ENCODE measurements at places on chromosomes 3 and 15.

DNA sequence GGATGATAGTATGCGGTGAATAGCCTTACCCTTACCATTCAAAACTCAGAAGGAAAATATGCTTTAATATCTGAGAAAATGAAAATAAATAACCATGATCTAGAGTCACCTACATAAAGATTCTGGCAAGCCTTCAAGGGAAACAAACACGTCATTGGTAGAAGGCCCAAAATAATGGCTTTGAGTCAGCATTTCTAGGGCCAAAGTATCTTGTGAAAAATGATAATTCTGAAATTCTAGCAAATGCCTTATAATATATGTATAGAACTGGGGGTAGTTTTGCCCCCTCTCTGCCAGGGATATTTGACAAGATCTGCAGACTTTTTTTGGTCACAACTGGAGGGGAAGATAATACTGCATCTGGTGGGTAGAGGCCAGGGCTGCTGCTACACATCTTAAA lies 15.4 kb downstream of the PLSCR1 start:
- no peak for DNase-seq

DNA sequence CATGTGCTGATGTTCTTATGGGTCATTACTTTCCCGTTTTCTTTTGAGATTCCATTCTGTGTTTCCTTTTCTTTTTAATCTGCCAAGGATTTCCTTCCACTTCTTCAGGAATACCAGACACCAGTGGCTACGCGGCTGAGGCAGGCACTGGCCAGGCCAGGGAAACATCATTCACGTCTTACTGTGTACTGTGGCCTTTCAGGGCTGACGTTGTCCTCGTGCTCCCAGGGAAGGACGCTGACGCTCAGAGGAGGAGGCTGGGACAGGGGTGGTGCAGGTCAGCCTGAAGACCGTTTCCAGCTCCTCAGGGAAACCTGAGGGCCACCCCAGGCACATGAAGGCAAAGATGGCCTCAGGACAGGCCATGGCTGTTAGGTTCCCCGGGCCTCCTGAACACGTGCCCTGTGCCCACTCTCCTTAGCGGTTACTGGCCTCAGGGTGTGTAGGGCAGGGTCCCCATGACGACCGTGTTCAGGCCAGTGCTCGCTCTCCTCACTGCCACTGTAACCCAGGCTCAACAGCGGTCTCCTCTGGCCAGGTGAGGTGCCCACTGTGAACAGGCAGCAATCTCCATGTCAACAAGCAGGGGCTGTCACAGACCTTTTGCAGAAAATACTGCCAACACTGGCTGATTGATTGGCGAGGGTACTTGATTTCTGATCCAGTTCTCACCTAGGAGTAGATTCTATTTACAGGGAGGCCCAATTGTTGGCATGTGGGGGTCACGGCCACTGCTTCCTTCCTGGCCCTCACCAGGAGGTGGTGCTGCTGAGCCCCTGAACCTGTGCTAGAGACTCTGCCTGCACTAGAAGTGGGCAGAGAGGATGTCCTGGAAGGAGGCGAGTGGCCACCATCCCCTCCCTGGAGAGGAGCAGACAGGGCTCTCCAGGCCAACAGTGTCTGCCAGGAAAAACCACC lies 169.5 kb downstream of the ATP10A start:
- DNase-seq, result no peak

GRCh38 chr3:151946606-151947005 lies 73.2 kb downstream of the SUCNR1 start:
- DNase-seq, result no peak

DNA sequence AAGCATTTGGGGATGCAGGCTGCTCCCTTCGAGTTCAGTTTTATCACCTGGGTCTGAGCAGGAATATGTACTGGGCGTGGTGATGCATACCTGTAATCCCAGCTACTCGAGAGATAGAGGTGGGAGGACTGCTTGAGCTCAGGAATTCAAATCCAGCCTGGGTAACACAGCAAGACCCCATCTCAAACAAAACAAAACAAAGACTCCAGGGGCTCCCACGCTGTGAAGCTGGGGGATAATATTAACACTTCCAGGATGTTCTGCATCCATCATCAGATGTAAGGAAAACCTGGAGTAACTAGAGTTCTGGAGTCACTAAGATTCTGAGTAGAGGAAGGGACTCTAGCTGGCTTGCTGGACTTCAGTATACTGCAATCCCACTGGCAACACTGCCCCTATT lies 40.6 kb downstream of the LYZL4 start:
- DNase-seq, result no peak

GRCh38 chr15:66774001-66774814 lies 72.2 kb downstream of the SMAD6 start:
- peak; percentile 9 for DNase-seq

GRCh38 chr3:148330542-148330941 lies 367.2 kb upstream of the AGTR1 start:
- DNase-seq, result no peak

DNA sequence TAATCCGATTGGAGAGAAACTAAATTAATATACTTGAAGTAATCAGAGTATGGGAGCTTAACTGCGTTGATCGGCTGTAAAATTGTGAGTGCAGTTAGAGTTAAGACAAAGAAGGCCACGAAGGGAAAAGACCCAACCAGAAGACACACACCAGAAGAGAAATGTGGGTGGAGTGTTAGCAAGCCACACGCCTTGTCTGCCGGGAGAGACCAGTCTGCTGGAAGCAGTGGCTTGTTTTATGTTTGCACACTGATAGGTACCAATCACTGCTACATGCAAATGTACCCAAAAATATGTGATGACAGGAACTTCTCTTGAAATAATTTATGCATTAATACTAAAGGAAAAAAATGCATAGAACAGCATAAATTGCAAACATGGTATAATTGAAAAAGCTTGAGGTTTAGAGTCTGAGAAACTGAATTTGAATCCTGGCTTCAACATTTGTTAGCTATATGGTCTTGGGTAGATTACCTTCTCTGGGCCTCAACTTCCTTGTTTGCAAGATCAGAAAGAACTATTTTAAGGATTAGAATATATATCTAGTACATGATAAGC lies 23.1 kb downstream of the EEFSEC start:
- DNase-seq, result no peak

- DNase-seq, result no peak
Observed at GRCh38 chr3:117843356-117843755, 1133.8 kb downstream of the TUSC7 start.

GRCh38 chr3:172018364-172018763 lies 21.0 kb upstream of the FNDC3B start:
- no peak for DNase-seq

DNA sequence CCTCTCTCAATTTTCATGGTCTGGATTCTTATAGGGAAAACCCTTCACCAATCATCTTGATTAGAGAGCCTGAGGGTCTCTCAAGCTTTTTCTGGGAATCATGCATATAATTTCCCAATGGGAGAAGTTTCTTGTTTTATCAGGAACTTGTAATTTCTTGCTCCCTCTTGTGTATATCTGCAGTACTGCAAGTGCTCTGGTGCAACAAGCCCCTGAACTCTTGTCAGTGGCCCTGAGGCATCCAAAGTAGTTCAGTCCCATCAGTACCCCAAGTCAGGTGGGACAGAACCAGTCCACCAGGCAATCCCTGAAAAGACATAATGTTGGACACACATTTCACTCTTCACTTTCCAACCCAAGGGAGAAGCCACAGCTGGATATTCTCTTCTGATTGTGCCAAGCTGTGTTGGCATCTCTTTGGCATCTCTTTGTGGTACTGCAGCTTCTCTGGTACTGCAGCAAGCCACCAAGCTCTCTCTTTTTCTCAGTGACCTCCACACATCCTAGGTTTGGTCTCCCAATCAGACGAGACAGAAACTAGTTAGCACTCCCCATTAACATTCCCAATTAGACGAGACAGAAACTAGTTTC lies 214.5 kb downstream of the ZIC4 start:
- DNase-seq, result no peak

DNA sequence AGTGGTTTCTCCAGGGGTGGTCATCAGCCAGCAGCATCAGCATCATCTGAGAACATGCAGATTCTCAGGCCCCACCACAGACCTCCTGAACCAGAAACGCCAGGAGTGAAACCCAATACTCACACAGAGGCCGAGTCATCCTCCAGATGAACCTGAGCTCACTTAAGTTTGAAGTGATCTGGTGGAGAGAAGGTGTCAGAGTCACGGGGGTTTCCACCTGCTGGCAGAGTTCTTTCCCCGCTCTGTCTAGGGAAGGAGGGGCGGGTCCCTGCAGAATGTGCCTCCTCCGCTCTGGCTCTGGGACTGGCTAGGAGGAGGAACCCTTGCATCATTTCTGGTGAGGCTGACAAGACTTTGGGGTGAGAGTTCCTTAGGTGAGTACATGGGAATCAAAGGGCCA lies 13.3 kb upstream of the KIF23 start:
- DNase-seq, result no peak

DNA sequence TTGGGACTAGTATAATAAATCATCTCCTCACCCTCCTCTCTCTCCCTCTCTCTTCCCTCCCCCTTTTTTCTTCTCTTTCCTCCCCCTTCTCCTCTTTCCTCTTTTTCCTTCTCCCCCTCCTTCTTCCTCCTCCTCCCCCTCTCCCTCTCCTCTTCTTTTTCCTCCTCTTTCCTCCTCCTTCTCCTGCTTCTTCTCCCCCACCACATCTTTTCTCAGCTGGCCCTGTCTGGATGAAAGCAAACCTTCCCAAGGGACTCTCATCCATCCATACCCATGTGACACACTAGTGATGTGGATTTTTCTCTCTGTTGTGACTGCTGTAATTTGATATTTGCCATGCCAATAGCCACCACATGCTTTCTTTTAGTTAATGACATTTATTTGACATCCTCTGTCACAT lies 127.2 kb downstream of the EBLN2 start:
- no peak for DNase-seq

DNA sequence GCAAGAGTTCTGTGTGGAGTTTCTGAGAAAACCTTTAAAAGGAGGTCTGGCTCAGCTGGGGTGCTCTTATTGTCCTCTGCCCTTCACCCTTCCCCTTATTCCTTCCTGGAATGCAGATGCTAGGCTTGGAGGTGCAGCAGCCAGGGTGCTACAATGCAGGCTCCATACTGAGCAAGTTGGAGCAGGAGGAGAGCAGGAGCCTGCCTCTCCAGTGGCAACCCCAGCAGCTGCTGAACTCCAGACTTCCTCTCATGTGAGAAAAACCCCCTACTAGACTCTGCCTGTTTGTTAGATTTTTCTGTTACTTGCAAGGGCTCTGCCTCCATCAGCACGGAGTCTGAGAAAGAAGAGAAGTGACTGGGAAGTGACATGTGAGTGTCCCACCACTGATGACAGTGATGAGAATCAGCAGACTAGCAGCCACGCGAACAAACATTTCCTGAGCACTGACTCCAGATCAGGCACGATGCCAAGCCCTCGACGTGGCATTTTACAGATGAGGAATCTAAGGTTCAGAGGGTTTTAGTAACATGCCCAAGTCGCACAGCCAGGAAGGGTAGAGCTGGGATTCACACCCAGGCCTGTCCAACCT lies 16.1 kb upstream of the RARRES1 start:
- no peak for DNase-seq

GRCh38 chr3:175940881-175941280 lies 1081.7 kb downstream of the NAALADL2 start:
- no peak for DNase-seq
